ENCODE measurements at places on chromosomes 5 and 9.

DNA sequence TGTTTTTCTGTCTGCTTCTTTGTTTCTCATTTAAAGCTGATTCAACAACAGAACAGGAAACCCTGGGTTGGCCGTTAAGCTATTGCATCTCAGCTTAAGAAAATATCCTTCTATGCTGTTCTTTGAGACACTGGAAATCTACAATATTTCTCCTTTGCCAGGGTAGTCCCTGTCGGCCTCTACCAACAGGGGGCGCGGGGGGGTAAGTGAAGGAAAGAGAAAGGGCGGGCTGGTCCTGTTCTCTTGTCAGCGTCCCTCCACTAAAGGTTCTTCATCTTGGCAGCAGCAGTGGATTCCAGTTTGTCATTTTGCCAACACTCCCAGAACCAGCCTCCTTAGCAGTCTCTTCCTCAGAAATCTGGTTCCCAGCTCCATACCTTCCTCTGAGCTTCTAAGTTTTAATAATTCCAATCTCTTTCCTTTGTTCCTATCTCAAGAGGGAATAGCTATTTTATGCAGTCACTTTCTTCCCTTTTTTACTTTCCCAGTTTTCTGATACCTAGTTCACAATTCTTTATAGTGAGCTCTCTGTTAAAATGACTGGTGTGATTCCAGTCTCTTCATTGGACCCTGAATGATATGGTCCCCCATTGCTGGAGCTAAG, 222.3 kb downstream of the GLIS3 start:
- DNase-seq: peak; percentile 75

DNA sequence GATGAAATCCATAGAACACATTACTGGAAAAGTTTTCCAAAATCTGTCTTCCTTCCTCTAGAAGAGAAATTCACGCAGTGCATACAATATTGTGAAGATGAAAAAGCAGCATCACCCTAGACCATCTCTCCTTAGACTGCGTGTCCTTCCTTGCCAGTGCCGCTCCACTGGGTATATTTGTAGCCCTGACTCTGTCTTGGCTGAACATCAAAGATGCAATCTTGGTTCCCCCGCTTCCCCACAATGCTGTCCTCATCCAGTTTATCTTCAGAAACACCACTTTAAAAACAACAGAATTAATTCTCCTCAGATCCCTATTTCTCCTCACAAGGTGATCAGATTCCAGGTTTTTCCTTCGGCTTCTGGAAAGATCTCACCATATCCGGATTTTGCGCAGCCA, 53.9 kb downstream of the ROR2 start:
- DNase-seq: no peak

- no peak for DNase-seq
These were observed 73.6 kb upstream of the ALDH1B1 start for GRCh38 chr9:38318759-38319495.

GRCh38 chr5:105696440-105696839, 1974.3 kb downstream of the EFNA5 start:
- no peak for DNase-seq

DNA sequence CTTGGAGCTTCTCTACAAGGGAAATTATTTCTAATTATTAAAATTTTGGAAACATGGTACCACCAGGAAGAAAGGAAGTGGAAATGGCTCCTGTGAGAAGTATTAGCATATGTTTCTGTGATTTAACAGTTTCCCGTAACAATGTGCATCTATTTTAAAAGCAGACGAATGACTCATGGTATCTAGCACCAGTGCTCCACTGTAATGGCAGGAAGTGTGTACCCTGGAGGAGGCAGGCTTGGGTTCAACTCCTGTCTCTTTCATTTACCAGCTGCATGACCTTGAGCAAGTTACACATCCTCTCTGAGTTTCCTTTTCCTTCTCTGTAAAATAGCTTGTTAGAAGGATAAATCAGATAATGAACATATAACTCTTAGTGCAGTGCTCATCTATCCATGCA, 41.0 kb upstream of the ANGPTL2 start:
- DNase-seq: peak; percentile 75

- no peak for DNase-seq
These were observed 70.2 kb downstream of the ECPAS start for GRCh38 chr9:111413996-111414395.

- no peak for DNase-seq
These were observed 13.3 kb downstream of the PHF2 start for GRCh38 chr9:93589688-93590087.

DNA sequence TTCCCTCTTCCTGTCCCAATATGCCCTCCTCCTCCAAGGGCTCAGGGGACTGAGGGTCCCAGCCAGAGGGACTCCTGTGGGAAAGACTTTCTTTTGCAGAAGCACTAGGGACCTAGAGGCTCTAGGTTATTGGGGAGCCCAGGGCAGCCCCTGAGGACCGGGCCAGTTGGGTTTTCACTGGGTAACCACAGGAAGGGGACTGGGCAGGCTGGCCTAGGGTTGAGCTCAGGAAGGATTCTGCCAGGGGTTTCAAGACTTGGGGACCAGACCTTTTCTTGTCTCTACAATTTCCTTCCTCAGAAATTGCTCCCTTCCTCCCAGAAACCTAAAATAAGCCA, 24.4 kb upstream of the HMCN2 start:
- DNase-seq: no peak

DNA sequence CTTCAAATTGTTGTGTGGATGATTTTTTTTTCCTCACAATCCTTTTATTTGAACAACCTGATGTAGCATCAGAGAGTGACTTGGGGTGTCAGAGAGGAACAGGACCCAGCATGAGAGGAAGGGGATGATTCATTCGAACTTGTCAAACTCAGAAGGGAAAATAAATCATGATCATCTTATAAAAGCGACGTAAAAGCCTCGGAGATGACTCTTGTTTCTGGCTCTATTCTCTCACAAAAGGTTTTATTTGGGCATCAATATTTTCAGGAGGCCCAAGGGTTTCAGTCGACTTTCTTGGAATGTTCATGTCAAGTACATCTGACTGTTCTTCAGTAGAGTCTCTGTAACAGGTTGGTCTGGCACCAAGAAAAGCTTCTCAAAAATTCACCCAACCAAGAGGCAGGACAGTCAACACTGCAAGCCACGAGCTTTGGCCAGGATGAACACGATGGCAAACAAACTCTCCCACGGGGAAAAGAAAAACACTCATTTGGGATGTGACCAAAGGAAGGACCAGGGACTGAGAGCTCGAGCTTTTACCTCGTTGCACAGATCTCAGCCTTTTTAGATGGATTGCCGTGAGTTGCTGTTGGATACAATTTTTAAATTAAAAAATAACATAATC, 55.1 kb downstream of the ANKH start:
- no peak for DNase-seq

DNA sequence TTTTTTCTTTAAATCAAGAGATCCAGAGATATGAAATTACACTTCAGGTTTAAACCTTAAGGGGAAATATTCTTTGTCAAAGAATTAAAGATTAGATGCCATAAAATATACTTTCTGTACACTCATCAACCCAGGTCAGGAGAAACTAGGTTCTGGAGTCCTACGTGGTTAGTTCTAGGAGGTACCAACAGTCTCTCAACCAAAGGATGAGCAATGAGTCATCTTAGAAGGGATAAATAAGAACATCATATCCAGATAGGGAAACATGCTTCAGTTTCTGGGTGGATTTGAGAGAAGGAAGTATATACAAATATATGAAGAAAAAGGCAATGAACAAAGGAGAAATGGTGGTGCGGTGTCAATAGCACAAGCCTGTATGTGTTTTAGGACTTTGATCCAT, 98.2 kb downstream of the CSNK1G3 start:
- DNase-seq: no peak

All from inflammatory macrophage treated with lipopolysaccharide for 4 hours (primary cell).